Neural progenitor cell (in vitro differentiated cells): ENCODE measurements at places on chromosomes 12 and 14.

DNA sequence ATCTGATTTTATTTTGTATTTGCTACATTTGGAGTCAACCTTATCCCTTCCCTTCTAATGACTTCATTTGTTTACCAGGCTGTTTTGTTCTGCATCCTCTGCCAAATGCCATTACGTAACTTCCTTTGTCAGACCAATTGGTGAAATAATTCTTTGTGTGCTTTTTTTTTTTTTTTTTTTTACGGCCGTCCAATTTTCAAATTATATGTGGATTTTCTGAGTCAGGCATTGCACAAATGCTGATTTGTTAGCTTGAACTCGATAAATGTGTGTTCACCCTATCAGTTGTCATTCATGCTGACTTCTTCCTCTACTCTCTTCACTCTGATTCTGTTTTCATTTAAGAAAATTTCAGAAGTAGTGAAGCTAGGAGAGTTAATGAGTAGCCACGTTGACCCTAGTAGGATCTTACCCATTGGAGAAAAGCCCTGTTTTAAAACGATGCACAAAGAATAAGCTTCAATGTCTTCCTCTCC lies 386.2 kb downstream of the DIO2 start:
- no peak for DNase-seq
- no peak overlapping the region for H3K27ac ChIP-seq
- H3K27me3 ChIP-seq = no peaks in the 10 kb centered on the region
- H3K36me3 ChIP-seq = no peaks in the 10 kb centered on the region
- H3K4me3 ChIP-seq = no peak overlapping the region

GRCh38 chr12:130819681-130820080 lies 19.4 kb downstream of the STX2 start:
- no peaks in the 10 kb centered on the region for H3K36me3 ChIP-seq
- no peak for DNase-seq
- no peak overlapping the region for H3K27ac ChIP-seq
- no peaks in the 10 kb centered on the region for H3K27me3 ChIP-seq

DNA sequence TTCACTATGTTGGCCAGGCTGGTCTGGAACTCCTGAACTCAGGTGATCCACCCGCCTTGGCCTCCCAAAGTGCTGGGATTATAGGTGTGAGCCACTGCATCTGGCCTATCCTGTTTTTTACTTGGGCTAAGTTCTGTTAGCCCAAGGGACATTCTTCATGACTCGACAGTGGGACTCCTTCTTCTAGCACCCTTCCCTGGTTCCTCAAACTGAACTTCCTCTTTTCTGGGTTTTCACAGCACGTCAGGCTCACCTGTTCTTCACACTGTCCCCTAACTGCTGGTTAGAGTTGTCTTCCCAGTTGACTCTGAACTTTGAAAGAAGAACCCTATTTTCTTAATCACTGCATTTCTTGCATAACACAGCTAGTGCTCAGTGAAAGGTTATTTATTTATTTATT lies 22.5 kb downstream of the CABP1 start:
- H3K4me1 ChIP-seq = no peaks in the 10 kb centered on the region
- no peak for DNase-seq
- no peak overlapping the region for H3K27ac ChIP-seq
- no peaks in the 10 kb centered on the region for H3K36me3 ChIP-seq
- no peak overlapping the region for H3K4me3 ChIP-seq

DNA sequence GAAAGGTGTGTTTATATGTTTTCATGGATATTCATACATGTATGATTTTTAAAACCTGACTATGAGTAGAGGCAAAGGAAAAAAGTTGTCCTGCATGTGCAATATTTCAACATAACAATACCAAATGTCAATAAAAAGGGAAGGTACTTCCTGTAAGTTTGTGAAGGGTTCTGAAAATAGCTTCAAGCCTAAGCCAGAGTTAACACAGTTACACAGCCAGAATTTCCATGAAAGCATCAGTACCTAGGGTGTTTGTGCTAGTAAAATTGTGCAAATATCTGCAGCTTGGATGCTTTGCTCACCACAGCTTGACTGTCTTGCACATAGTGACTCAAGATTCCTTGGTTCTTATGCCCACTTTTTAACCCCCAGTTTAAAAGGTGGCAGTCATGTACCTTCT lies 193.1 kb upstream of the FAR2 start:
- H3K4me1 ChIP-seq = no peaks in the 10 kb centered on the region
- no peak for DNase-seq
- H3K27ac ChIP-seq = no peak overlapping the region
- H3K36me3 ChIP-seq = no peaks in the 10 kb centered on the region
